ENCODE measurements at places on chromosomes 7 and 10.

DNA sequence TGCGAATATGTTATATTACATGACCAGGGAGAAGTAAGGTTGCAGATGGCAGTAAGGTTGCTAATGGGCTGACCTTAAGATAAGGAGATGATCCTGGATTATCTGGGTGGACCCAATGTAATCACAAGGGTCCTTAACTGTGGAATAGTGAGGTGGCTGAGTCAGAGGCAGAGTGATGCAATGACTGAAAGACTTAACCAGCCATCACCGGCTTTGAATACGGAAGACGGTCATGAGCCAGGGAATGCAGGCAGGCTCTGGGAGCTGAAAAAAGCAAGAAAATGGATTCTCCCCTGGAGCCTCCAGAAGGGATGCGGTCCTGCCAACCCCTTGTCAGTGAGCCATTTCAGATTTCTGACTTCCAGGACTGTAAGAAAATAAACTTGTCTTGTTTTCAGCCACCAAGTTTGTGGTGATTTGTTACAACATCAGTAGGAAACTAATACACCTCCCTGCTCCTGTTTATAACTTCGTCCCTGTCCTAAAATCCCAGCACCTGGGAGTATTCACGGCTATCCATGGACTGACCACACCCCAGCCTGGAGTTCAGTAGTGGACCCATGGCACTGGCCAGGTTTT is 4.6 kb upstream of the C10orf95 start:
- peak; percentile 86 for DNase-seq

GRCh38 chr7:43933902-43934560 is 7.8 kb downstream of the UBE2D4 start:
- no peak for DNase-seq

DNA sequence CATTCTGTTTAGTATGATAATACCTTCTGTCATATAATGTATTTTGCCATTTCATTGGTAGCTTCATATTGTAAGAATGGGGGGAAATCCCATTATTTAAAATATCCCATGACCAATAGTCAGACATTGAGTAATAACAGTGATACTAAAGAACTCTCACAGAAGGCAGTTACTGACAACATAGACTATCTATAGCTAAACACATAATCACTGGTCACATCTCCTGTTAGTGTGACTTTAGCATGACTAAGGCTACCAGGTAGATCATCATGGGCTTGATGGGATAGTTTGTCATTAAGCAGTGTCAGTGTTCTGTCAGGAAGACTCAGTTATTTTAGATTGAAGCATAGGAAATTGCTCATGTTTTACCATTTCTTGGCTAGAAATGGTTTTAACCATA is 16.4 kb downstream of the OPN1SW start:
- no peak for DNase-seq

DNA sequence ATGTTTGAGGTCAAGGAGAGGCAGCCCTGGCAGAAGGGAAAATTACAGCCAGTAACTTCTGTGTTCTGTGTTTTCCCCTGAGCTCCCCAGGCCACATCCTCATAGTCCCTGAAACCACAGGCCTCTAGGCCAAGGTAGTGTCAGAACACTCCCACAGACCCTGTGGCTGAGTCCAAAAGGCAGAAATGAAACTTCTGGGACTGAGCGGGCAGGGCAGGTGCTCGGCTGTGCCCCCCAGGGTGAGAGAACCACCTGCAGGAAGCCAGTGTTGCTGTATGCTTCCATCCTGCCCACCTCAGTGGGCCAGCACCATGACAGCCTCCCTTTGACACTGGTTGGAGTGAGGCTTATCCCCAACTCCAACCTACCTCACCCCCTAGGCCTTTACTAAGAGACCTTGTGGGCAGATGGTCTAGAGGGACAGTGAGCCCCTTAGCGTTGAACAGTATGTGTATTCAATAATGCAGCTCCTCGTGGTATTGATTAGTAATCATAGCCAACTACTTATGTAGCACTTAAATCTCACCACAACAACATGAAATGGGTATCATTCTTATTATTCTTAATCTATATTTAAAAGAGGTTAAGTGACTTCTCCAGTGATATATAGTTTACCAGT is 30.3 kb downstream of the PIK3CG start:
- DNase-seq, result no peak
